Cerebellum (tissue), 4 donors: ENCODE measurements at places on chromosomes 12 and 14. TPM values are rescaled to one million over a fixed set of nuclear protein-coding genes. Genes with fewer than 3 reads are reported as not detected.
A peak's percentile ranks its signal among the peaks of the same experiment; 100 is the strongest.

DNA sequence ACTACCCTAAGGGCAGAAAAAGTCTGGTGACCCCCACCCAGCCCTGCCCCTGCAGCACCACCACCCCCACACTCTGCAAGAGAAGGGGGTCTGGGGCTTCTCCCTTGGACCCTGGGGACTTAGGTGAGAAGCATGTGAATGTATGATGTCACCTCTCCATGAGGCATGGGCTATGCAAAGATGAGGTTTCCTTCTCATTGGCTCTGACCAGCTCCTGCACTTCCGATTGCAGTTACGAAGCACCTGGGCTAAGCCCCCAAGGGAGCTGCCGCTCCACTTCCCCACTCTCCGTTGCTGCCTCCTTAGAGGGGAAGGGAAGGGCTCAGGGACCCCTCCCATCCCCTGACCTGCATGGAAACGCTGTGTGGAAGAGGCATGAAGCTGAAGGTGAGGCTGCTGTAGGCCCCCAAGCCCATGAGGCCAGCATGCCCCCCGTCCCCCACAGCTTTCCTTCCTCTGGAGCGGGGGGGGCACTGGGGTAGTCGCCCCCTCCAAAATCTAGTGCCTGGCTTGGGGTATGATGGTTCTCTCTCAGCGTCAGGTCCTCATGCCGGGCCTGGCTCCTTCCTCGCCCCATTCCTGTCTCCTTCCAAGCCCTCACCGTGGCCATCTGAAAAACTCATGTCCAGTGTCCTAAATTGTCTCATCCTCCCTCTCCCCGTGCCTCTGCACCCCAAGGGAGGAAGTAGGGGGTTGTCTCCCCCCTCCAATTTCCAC, 5.5 kb upstream of the DDX23 start:
- no peak for DNase-seq

- no peak for DNase-seq
Measured at GRCh38 chr12:117587631-117588287, 226.3 kb upstream of the NOS1 start.

The LRIG3 gene
- 48.6 TPM for total RNA-seq

DNA sequence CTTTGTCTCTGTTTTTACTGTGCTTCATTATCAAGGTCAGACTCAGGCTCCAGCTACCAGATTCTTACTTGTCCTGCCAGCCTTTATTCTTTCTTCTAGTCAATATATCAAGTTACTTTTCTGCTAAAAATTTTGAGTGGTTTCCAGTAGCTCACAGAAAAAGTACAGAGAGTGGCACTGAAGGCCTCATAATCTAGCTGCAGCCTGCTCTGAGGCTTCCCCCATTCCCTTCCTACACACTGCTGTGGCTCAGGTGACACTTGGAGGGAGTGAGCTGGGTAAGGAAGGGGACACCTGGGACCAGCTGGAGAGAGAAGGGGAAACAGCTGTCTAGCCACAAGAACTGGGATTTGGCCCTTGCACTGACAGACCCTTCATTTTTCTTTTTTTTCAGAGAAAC, 25.4 kb downstream of the TTC6 start:
- no peak for DNase-seq

DNA sequence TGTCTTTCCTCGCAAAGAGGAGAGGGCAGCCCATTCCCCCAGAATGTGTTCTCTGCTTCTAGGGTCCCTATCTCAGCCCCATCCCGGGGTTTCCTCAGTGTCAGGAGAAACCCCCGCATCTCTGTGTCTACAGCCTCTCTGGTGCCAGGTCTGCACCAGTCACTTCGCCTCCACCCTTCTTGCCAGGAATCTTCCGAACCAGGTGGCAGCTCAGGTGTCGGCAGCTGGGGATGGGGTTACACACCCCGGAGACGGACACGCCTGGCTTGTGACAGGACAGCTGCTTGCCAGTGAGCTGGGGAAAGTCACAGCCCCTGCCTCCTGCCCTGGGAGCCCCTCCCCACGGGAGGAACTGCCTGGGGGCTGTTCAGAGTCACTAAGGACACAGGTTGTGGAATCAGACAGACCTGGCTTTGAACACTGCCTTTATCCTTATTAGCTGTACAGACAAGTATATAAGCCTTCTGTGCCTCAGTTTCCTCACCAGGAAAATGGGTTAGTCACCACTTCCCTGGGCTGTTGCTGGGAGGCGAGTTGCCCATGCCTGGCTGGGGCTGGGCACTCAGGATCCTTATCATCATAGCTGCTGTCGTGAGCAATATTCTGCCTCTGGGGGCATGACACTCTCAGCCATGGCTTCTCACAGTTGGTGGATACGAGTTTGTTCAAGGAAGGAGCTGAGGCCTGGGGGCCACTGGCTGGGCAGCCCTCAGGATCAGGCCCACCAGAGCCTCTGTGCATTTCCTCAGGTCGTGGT, 10.8 kb downstream of the HIP1R start:
- DNase-seq, result no peak

- DNase-seq, result no peak
Measured at GRCh38 chr14:51019089-51019488, 74.8 kb upstream of the PYGL start.

- DNase-seq, result no peak
Measured at GRCh38 chr12:18139989-18140596, 50.1 kb upstream of the RERGL start.

GRCh38 chr14:23604675-23605170, 26.1 kb upstream of the JPH4 start:
- DNase-seq, result no peak

DNA sequence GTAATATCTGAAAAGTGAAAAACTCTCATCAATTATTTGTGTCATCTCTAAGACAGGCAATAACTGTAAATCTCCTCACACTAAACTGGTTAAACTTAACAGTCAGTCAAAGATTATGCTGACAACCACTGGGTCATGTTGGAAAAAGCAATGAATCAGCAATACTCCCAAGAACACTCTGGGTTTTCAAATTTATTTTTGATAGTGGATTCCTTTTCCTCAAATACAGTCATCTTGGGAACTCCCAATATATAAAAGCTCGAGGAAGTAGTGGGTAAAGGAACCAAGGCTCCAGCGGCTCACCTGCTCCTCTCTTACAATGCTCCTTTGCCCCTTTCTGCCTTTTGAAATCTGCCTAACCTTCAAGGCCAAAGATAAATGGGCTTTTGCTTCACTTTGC, 70.0 kb downstream of the ARMH4 start:
- no peak for DNase-seq

GRCh38 chr14:81619816-81620215, 86.2 kb upstream of the SEL1L start:
- no peak for DNase-seq

DNA sequence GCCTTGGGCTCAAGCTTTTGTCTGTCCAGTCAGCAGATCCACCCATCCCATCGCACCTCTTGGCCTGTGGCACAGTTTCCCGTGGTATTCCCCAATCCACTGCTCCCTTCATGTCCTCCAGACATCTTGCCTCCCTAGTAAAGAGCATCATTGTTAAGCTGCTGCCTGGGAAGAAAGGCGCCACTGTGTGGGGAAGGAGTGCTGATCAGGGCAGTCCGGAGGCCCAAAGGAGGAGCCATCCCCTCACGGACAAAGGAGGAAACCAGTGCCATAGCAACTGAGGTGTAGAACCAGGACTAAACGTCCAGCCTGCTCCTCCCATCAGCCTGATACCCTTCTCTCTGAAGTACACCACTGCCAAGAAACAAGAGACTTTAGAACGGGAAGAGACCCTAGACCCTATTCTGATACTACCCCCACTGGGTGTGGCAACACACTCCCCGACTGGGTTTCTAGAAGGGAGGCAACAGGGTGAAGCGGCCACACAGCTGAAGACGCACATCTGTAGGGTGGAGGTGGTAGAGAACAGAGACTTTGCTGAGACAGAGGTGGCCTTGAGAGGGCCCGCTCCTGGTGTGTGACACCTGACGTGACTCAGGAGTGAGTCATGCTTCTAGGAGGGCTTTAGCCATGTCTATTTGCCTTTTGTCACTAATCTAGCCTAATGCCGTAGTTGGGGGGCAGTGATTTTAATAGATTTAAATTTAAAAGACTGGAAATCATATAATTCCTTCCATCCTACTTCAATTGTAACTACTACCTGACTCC, 185.0 kb downstream of the DPF3 start:
- no peak for DNase-seq

GRCh38 chr12:54413284-54414190, 5.5 kb downstream of the ITGA5 start:
- no peak for DNase-seq

The LMBR1L gene
- 79.4 TPM for total RNA-seq

The STYK1 gene
- total RNA-seq, result 4.9 TPM

The RHNO1 gene
- 30.4 TPM for total RNA-seq

DNA sequence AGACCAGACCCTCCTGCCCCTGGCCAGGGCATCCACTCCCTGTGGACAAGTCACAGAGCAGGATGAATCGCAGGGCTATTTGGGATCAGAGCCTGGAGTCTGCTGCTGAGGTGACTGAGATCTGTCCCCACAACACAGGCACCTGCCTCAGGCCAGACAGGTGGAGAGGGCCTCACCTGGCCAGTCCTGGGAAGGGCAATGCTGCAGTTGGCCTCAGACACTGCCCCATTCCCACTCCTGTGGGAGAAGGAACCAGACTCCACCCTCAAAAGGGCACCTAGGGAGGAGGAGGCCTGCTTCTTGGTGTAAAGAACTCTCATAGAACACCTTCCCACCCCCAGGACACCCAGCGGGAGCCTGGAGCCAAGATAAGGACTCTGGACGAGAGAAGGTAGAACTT, 48.3 kb upstream of the PLEKHG6 start:
- DNase-seq, result no peak

The CRACR2A gene
- 5.4 TPM for total RNA-seq

The LRP1-AS gene
- total RNA-seq, result not detected

- no peak for DNase-seq
Measured at GRCh38 chr14:72740504-72740961, 153.4 kb downstream of the DPF3 start.

DNA sequence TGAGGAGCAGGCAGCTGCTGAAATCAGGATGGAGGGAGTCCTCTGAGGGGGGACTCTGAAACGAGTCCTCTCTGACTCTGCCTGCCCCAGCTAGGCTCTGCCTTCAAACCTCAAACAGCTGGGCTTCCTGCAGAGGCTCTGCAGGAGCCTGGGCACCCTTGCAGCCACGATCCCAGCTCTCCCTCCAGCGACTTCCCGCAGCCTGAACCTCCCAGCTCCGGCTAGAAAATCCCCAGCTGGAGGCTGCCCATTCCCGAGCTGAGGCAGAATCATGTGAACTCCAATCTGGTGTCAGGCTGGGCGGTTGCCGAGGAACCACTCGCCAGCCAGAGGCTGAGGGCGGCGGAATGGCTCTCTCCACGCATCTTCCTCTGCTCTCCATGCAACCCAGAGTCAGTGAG, at the start of gene GPR68:
TSS of gene GPR68 (minus strand) at position 204 of the 401 bp plus-strand sequence. CDS start 9,654 bp downstream, outside the sequence.
- DNase-seq, result peak; percentile 85

DNA sequence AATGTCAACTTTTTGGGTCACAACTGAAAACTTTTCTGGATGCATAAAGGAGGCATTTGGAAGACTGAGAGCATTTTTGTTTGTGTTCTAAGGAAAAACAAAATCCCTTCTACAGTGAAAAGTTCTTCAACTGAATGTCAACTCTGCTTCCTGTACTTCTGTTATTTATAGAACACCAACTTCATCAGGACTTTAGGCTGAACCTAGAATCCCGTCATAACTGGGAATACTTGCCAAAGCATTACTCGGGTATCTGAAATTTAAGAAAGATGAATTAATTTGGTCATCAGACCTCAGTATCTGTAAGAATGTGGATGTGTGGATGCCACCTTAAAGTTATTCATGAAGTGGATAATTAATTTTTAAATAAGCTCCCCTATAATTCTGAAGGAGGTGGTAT, 73.2 kb downstream of the FERMT2 start:
- DNase-seq, result no peak

- DNase-seq, result no peak
Measured at GRCh38 chr14:74080820-74081460, 3.3 kb downstream of the ALDH6A1 start.

DNA sequence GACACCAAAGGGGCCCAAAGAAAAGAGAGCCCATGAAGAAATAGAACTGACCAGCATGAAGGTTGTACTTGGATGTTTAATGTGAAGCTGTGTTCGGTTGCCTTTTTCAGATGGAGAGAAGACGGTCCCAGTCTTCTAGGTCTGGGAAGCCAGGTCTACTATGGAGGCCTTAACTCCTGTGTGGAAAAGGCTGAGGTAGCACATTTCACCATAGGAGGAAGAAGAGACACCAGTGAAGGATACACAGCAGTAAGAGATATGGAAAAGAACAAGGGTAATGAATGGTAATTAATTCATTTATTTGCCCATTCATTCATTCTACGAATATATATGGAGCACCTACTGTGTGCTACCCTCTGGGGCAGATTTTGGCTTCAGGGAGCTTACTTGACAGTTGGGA, 151.6 kb upstream of the PLEKHG7 start:
- no peak for DNase-seq

DNA sequence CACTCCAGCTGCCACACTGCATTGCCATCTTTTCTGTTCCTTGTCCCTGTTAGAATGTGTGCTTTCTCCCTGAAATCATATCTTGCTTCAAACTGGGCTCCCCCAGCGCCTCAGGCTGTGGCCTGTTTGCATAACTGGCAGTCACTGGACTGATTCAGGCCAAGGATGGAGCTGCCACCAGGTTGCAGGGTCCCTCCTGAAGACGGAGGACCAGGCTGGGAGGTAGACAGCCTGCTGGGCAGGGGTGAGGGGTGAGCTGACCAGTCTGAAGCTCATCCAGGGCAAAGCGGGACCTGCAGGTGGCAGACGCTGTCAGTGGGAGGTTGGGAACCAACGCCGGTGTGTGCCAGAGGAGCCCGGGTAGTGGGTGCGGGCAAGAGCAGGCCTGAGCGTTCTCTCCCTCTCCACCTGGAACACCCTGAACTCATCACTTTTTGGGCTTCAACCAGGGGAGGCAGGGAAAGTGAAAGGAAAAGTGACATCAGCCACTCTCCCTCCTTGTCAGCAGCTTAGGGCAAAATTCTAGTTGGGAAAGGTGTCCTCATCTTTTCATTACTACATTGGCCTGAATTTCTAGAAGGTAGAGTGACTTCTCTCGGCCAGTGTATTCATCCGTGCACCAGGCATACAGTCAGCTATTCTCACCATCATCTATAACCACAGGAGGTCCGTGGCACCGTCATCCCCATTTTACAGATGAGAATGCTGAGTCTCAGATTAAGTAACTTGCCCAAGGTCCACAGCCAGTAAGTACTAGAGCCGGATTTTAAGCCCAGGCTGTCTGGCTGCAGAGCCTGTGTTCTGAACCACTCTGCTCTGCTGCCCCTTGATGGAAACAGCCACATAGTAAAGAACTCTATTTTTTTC, 219.1 kb downstream of the SLC41A2 start:
- no peak for DNase-seq

The HOXC11 gene
- total RNA-seq, result not detected

- DNase-seq, result no peak
Measured at GRCh38 chr12:105357162-105357691, 26.7 kb downstream of the C12orf75 start.

GRCh38 chr12:29552324-29552927, 54.9 kb upstream of the OVCH1 start:
- no peak for DNase-seq

DNA sequence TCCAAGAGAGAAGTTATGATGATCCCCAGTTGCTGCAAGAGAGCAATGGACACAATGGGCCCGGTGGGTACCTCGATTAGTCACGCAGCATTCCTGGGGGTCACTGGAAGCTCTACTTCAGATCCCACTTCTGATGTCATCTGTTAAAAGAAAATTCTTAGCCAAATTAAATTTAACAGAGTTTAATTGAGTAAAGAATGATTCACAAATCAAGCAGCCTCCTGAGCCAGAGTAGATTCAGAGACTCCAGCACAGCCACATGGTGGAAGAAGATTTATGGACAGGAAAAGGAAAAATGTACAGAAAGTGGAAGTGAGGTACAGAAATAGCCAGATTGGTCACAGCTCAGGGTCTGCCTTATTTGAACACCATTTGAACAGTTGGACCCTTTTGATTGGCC, 107.5 kb downstream of the SPTSSA start:
- no peak for DNase-seq

The CEBPE gene
- not detected for total RNA-seq

The PLXNC1 gene
- 105 TPM for total RNA-seq

The CFAP54 gene
- 21.2 TPM for total RNA-seq
